Fibroblast of lung (primary cell): ENCODE measurements at places on chromosomes 6 and 20.
A peak's percentile ranks its signal among the peaks of the same experiment; 100 is the strongest.

DNA sequence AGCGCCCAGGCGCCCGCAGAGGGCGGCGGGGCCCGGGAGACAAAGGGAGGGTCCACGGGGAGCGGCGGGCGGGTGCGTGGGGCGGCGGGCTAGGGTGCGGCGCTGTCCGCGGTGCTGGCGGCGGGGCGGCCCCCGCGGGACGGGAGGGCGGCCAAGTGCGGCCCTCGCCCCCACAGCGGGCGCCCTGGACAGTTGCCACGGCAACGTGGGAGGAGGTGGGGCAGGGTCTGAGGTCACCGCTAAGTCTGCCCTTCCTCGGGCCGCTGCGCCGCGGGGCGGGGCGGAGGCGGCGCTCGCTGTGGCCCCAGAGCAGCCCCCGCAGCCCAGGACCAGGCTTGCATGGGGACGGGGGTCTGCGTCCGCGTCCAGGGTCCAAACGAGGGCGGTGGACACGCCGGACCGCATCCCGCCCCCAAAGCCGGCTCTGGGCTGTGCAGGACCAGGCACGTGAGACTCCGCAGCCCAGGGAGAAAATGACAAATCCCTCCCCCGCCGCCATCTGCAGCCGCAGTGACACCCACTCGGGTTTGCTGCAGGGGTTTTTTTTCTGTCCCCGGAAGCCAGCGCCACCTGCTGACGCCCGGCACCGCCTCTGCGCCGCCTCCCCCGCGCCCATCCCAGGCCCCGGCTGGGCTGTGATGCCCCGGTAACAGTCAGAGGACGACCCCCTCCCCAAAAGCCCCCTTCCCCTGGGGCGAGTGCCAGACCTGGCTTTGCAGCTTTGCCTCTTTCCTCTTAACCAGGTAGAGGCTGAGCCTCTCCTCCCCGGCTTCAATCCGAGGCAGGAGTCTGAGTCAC is 36.8 kb downstream of the YTHDF1 start:
- DNase-seq = peak; percentile 6

GRCh38 chr6:98909236-98909635 is 38.5 kb downstream of the FBXL4 start:
- DNase-seq = no peak

GRCh38 chr6:158863646-158864045 is 44.5 kb upstream of the EZR start:
- DNase-seq = peak; percentile 78

- no peak for DNase-seq
These were observed 12.2 kb downstream of the GABRR2 start for GRCh38 chr6:89302936-89303335.

DNA sequence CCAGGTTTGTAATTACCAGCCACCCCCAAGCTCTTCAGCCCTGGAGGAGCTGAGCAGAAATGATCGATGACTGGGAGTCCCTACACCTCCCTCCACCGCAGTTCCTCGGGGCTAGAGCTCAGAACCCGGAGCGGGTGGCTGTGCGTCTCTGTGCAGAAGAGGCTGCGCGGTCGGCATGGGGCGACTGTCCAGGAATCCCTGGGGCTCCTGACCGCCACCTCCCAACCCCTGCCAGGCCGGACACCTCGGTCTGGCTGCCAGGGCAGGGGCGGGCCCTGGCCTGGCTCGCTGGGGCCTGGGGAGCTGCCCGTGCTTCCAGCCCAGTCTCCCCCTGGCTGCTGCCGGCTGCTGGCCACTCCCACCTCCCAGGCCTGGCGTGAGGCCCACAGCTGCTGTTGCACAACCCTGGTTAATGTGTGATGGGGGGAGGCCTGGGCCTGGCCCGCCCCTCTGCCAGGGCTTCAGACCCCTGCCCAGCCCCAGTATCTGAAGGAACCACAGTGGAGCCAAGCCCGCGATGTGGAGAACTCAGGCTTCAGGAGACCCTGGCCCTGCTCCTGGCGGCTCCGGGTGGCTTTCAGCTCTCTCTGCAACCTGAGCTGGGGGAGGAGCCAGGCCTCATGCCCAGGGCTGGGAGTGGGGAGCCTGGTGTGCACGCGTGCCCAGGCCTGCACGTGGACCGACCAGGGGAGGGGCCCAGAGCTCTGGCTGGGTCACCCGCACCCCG is 1.2 kb downstream of the SLC2A4RG start:
- peak; percentile 84 for DNase-seq

DNA sequence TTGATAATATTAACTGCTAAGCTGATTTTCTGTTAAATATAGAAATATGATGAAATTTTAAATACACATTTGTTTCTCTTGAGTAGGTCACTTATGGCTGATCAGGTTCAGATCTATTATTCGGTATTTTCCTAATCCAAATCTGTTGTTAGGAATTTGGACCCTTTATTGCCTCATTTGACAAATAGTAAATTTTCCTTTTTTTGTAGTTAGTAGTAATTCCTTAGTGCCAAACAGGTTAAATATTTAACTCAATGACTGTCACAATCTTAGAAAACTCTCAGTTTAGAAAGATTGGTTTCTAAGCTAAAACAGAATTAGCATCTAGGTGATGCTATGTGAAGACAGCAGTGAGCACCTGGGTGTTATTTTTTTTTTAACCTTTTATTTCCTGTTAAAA is 1598.9 kb downstream of the KHDRBS2 start:
- no peak for DNase-seq

DNA sequence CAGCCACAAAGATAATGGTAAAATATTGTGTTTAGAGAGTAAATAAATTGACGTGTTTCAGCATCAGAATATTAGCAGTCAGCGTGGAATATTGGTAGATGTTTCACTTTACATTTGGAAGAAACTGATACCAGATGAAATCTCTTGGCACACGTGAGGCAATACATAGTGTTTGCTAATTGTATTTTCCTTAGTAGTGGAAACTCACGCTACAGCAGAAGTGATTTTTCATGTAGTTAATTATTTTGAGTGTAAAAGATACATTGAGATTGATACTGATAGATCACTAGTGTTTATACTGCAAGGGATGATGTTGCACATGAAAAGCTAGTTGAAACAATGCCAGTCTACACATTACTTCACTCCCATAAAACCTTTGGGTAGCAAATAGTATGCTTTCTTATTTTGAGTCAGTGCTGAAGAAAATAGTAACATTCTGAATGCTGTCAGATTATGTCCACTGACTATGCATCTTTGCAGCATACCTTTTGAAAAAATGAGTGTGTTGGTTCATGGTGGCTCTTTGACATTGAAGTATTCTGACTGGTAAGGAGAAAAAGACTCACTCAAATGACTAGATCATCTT is 59.3 kb downstream of the CD2AP start:
- no peak for DNase-seq

GRCh38 chr20:25690427-25690826 is 6.2 kb downstream of the ZNF337 start:
- no peak for DNase-seq

GRCh38 chr6:56796196-56796532 is 153.5 kb upstream of the DST start:
- peak; percentile 27 for DNase-seq

DNA sequence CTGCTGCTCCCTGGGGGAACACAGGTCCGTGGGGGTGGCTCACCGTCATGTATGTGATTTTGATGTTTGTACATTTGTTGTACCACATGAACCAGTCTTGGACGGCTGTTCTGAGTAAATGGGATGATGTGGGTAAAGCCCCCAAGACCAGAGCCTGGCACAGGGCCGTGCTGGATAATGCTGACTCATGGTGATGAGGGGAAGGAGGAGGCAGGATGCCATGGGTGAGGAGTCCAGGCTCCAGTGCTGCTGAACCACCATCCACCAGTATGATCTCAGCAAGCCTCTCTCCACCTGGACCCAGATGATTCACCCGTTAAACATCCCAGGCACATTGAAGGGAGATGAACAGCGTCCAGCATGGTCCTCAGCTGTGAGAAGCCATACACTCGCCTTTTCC is 9.6 kb upstream of the APCDD1L start:
- DNase-seq = peak; percentile 48

GRCh38 chr6:139490482-139490881 is 116.0 kb upstream of the CITED2 start:
- DNase-seq = no peak

- no peak for DNase-seq
These were observed 621.5 kb downstream of the QKI start for GRCh38 chr6:164035900-164036485.

DNA sequence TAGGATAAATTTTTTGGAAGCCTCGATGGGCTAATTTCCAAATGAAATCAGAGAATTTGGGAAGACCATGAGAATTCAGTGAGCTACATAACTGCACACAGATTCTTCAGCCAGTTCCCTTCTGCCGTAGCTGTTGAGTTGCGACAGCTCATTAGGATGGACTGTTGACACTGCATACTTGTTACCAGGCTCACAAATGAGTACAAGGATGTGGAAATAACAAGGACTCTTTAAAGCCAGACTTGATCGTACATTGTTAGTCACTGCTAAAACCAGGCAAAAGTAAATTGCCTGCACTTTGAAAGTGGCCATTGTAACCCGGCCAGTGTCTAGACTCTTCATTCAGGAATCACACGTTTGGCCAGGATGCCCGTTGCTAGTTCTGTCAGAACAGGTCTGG is 37.0 kb downstream of the NDUFAF5 start:
- DNase-seq = no peak

- DNase-seq = no peak
These were observed 1.2 kb upstream of the PLTP start for GRCh38 chr20:45913116-45913515.

GRCh38 chr6:169800116-169800667 is 48.8 kb downstream of the ERMARD start:
- DNase-seq = peak; percentile 33

GRCh38 chr6:16503970-16504415 is 257.3 kb downstream of the ATXN1 start:
- DNase-seq = no peak

- peak; percentile 96 for DNase-seq
These were observed 156.2 kb downstream of the THBS2 start for GRCh38 chr6:169097381-169097959.

DNA sequence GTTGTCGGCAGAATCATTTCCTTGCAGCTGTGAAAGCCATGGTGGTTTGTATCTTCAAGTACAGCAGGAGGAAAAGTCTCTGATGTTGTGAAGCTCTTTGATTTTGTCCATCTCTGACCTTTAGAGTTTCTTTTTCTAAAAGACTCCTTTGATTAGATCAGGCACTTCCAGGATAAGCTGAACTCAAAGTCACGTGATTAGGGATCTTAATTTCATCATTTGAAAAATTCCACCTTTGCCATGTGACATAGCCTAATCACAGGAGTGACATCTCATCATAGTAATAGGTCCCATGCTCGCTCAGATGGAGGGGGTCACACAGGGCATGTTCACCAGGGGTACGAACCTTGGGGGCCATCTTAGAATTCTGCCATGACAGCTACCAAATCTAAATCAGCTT is 441.5 kb upstream of the CDH4 start:
- no peak for DNase-seq

DNA sequence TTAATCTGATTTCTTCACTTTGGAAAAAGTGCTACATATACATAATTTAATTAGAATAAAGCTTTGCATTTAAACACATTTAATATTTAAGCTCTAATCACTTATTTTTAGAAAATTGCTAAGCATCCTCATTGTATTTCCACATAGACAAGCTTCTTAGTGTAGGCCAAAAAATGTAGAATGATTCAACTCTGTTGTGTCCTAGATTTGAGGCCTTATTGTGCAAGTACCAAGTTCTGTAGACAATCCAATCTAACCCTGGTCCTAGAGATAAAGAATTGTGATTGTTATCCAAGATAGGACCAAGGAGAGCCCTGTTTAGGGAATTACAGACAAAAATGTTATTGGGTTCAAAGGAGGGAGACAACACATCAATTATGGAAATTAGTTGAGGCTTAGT is 27.6 kb downstream of the MRAP2 start:
- no peak for DNase-seq

GRCh38 chr6:32386040-32386439 is 14.3 kb upstream of the TSBP1 start:
- no peak for DNase-seq

- peak; percentile 55 for DNase-seq
These were observed 283.7 kb downstream of the BTBD3 start for GRCh38 chr20:12201289-12201991.

DNA sequence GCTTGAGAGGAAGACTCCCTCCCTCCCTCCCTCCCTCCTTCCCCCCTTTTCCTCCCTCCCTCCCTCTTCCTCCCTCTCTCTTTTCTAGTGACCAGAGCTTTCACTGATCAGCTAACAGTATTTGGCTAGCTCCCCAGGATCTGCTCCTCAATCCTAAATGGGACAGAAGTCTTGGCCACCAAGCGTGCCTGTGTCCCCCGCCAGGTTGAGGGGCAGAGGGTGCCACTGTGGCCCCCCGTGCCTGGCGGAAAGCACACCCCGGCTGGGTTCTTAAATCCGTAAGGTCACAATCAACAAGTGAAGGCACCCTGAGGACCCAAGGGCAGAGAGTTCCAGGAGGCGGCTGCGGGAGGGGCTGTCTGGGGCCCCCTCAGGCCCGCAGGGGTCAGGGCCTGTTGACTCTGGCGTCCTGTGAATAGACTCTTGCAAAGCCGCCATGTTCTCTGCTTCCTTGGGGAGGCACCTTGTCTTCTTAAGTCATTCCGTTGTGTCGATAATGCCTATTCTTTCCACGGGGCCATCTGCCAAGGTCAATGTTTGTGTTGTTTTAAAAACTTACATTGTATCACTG is 38.9 kb upstream of the STX16 start:
- peak; percentile 30 for DNase-seq

DNA sequence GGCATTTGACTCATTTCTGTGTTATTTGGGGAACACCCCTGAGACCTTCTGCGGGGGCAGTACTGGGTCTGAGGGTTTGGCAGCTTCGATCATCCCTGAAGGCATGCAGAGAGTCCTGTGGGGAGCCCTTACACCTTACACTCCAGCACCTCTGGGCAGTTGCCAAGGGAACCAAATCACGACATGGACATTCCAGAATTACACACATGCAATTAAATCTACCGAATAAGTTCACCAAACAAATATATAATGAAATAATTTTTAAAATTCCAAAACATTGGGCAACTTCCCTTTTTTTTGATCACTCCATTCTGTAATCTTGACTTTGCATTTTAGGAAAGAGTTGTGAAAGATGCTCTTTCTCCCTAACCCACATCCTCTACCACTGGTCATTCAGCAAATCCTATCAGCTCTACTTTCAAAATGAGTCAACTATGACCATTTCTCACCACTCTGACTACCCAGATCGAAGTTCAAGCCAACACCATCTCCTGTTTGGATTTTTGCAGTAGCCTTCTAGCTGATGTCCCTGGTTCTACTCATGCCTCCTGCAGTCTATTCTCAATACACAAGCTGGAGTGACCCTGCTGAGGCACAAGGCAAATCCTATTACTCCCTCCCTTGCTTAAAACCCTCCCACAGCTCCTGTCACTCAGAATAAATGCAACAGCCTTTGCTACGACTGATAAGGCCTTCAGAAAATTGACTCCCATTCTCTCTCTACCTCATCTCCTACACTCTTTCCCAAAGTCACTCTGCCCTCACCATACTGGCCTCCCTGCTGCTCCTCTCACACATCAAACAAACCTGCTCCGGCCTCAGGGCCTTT is 533.3 kb downstream of the HACE1 start:
- DNase-seq = peak; percentile 23

- DNase-seq = peak; percentile 35
These were observed 148.8 kb downstream of the ARID1B start for GRCh38 chr6:156925718-156926607.

- no peak for DNase-seq
These were observed 103.0 kb upstream of the HS3ST5 start for GRCh38 chr6:114445846-114446245.

- peak; percentile 37 for DNase-seq
These were observed 104.5 kb downstream of the IBTK start for GRCh38 chr6:82143041-82143481.
